Colonic mucosa (tissue), 4 donors: ENCODE measurements at places on chromosomes 11 and 22. TPM values are rescaled to one million over a fixed set of nuclear protein-coding genes. Genes with fewer than 3 reads are reported as not detected.

- H3K36me3 ChIP-seq, result no peaks in the 10 kb centered on the region
- H3K4me3 ChIP-seq, result no peak overlapping the region
- no peaks in the 10 kb centered on the region for H3K27me3 ChIP-seq
- DNase-seq, result no peak
- H3K27ac ChIP-seq, result no peak overlapping the region
Measured at GRCh38 chr11:60069450-60069849, 13.0 kb downstream of the MS4A3 start.

DNA sequence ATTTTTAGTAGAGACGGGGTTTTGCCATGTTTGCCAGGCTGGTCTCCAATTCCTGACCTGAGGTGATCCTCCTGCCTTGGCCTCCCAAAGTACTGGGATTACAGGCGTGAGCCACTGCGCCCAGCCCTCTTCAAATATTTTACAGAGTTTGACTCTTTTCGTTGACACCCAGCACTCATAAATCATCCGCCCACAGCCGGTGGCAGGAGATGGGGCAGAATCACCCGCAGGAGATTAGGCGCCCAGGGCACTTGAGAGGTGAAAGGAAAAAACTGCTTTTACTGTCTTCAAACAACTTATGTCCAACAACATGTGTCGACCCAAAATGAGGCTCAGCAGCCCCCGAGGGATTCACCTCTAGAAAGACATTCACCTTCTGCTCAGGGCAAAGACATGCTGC lies 56.9 kb downstream of the OSBP2 start:
- H3K27ac ChIP-seq, result no peak overlapping the region
- DNase-seq, result no peak
- no peaks in the 10 kb centered on the region for H3K36me3 ChIP-seq
- H3K4me3 ChIP-seq, result no peak overlapping the region
- no peaks in the 10 kb centered on the region for H3K4me1 ChIP-seq
- H3K27me3 ChIP-seq, result no peaks in the 10 kb centered on the region

GRCh38 chr11:17541330-17541885 lies 2.8 kb downstream of the USH1C start:
- H3K4me3 ChIP-seq, result peak overlapping the region; percentile 57
- peak overlapping the region; percentile 86 for H3K27ac ChIP-seq

DNA sequence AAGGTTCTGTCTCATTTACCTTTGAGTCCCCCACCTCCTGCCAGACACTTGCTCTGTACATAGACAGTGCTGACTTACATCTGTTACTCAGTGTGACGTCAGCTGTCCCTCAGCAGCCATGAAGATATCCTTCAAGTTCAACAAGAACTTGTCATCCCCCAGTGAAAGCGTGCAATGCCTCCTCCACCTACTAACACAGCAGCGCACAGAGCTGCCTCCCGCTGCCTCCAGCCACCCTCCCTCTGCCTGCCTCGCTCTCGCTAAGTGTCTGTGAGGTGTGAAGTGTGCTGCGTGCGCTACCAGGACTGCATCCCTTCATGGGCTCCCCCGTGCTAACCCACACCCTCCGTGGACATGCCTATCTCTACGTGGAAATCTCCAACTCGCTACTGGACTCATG lies 621.4 kb downstream of the BRD1 start:
- H3K27ac ChIP-seq, result no peak overlapping the region
- no peak overlapping the region for H3K4me3 ChIP-seq
- no peaks in the 10 kb centered on the region for H3K4me1 ChIP-seq
- no peaks in the 10 kb centered on the region for H3K27me3 ChIP-seq
- no peak for DNase-seq
- H3K36me3 ChIP-seq, result no peaks in the 10 kb centered on the region

GRCh38 chr11:92623055-92623454 lies 346.4 kb upstream of the MTNR1B start:
- H3K4me1 ChIP-seq, result no peaks in the 10 kb centered on the region
- no peak overlapping the region for H3K4me3 ChIP-seq
- no peak for DNase-seq
- H3K27me3 ChIP-seq, result no peaks in the 10 kb centered on the region

GRCh38 chr11:123191939-123192338 lies 3.1 kb downstream of the CLMP start:
- H3K36me3 ChIP-seq, result no peaks in the 10 kb centered on the region
- no peaks in the 10 kb centered on the region for H3K4me1 ChIP-seq
- H3K27me3 ChIP-seq, result peaks cover 10% of the 10 kb centered on the region
- H3K4me3 ChIP-seq, result no peak overlapping the region
- no peak for DNase-seq

GRCh38 chr11:65642014-65642671 lies 4.2 kb downstream of the SIPA1 start:
- peaks cover 7% of the 10 kb centered on the region for H3K4me1 ChIP-seq
- H3K27me3 ChIP-seq, result no peaks in the 10 kb centered on the region
- DNase-seq, result no peak
- no peak overlapping the region for H3K4me3 ChIP-seq

DNA sequence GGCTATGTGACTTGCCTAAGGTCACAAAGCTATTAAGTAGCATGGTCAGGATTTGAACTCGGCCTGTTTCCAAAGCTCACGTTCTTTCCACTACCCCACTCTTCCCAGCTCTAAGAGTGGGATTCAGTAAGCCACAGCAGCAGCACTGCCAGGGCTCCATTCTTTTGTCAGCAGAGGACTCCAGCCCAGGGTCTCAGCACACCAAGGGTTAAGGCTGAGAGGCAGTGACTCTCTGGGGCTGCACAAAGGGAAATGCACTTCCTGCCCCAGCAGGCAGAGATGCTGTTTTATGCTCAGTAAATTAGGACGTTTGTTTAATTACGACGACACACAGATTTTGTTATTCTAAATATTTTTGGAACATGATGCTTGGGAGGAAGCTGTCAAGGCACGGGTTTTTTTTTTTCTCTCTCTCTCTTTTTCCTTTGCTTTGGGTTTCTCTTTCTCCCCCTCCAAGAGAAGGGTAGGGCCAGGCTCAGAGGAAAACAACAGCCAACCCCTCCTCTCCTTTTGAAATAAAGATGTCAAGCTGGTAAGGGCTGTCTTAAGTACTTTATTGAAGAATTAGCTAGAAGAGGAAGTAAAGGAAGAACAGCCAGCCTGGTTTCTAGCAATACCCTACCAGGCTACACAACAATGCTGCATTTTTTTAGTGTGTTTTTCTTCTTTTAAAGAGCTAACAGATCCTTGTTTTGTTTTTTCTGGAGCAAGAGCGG lies 2.8 kb downstream of the MYH9 start:
- DNase-seq, result no peak
- H3K27me3 ChIP-seq, result no peaks in the 10 kb centered on the region
- H3K4me1 ChIP-seq, result peaks cover 16% of the 10 kb centered on the region
- peak overlapping the region; percentile 98 for H3K27ac ChIP-seq
- H3K36me3 ChIP-seq, result no peaks in the 10 kb centered on the region

Gene RBFOX2
- total RNA-seq, result 44.4 TPM

Gene TRIM34
- total RNA-seq, result 7.8 TPM

Gene KCTD21
- total RNA-seq, result 9.2 TPM

Gene OR8A1
- total RNA-seq, result not detected

Gene MMP7
- total RNA-seq, result 1.4 TPM

Gene IGSF9B
- total RNA-seq, result 5.0 TPM

Gene CDC45
- total RNA-seq, result 5.1 TPM
